ENCODE measurements at places on chromosomes 7 and 10.
A peak's percentile ranks its signal among the peaks of the same experiment; 100 is the strongest.

- peak; percentile 16 for DNase-seq
These were observed 298.2 kb downstream of the FRMD4A start for GRCh38 chr10:14032406-14032998.

GRCh38 chr10:13956826-13957225 is 370.1 kb downstream of the PRPF18 start:
- no peak for DNase-seq

GRCh38 chr7:132351954-132352499 is 224.2 kb downstream of the PLXNA4 start:
- DNase-seq = no peak

DNA sequence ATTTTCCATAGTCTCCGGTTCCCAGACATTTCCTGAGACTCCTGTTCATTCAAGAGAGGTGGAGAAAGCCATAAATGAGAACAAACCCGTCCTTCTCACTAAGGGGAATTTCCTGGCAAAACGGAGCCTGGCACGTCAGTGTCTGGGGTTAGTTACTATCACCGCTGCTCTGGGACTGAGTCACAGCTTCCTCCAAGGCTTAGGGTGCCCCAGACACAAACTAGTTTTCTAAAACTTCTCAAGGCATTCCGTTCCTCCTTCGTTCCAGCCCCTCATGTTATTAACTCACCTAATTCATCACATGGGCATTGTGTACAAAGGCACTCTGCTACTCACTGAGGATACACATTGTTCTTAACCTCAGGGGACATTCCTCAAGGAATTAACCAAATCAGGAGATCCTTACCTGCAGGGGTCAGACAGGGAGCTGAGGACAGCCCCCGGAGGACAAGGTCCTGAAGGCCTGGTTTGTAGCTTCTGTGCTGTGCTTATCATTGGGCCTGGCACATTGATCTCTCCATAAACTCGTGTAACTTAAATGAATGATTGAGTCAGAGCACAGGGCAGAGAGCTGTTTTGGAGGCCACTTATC is 103.0 kb upstream of the KLF6 start:
- DNase-seq = no peak

DNA sequence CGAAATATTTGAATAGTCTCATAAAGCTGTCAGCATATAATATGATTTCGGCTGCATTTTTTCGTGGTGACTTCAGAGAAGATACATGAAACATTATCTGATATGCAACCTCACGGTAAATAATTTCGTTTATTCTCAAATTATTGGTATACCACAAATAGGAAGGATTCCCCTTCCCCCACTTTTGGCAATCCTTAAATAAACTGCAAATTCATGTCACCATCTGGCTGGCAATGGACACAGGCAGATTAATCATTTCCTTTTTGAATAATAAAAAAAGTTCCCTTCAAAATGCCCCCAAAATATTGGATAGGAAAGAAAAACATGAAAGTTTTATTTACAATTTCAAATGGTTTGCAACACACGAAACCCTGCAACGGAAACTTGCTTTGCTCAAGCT is 234.5 kb upstream of the MEOX2 start:
- no peak for DNase-seq

- no peak for DNase-seq
These were observed 3.4 kb downstream of the LRRC27 start for GRCh38 chr10:132335189-132336063.

DNA sequence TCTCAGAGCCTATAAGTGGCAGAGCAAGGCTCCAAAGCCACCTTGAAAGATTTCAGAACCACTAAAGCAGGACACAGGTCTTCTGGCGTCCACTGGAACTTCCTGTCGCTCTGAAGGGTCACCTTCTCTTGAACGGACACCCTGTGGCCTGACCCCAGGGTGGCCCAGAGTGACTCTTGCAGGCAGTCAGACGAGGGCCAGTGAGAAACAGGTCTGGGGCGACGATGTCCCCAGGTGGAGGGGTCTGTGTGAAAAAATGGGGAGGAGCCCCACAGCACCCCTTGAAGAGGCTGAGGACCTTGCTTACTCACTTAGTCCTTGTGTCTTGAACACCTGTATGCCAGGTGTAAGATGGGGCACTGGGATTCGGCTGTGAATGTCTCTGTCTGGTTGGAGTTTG is 946 bp upstream of the RASGEF1A start:
- DNase-seq = no peak

DNA sequence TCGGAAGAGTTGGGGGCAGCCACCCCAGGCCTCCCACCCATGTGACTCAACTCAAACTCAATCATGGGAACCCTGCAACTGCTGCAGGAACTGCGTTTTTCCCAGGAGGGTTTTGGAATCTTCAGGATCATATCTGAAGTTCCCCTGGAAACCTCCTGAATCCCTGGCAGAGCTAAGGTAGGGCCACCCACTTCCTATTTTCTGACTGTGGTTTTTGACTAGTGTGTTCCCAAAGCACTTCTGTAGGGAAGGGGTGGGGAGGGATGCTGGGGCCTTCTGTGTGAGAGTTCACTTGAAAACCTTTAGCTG is 127.6 kb upstream of the UNC5B start:
- DNase-seq = no peak

GRCh38 chr10:116353817-116354216 is 29.6 kb downstream of the CCDC172 start:
- DNase-seq = no peak

Measured in hematopoietic multipotent progenitor cell treated with erythropoietin and hydrocortisone succinate and interleukin-3 and kit ligand, for 15 days (in vitro differentiated cells).